ENCODE measurements at places on chromosomes 3 and 15.

DNA sequence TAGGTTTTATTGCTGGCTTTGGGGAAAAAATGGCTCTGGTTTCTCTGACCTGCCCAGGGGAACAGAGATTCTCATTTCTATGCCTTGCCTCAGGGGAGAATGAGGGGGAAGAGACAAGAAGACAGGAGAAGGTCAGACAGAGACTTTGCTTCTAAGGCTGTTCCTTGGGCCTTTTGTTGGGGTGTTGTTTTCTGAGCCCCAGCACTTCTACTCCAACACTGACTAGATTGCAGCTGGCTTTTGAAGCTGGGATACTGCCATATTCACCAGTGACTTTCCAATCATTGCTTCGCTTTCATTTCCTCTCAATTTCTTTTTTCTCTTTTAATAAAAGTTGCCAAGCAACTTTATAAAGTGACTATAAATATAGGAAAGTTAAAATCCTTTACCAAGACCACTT is 143.2 kb upstream of the ARHGEF26 start:
- DNase-seq, result no peak

- DNase-seq, result no peak
Observed at GRCh38 chr3:127954640-127955039, 39.6 kb downstream of the KBTBD12 start.

GRCh38 chr3:31648286-31648968 is 115.7 kb downstream of the STT3B start:
- no peak for DNase-seq

- no peak for DNase-seq
Observed at GRCh38 chr3:27779176-27779575, 57.1 kb upstream of the EOMES start.

DNA sequence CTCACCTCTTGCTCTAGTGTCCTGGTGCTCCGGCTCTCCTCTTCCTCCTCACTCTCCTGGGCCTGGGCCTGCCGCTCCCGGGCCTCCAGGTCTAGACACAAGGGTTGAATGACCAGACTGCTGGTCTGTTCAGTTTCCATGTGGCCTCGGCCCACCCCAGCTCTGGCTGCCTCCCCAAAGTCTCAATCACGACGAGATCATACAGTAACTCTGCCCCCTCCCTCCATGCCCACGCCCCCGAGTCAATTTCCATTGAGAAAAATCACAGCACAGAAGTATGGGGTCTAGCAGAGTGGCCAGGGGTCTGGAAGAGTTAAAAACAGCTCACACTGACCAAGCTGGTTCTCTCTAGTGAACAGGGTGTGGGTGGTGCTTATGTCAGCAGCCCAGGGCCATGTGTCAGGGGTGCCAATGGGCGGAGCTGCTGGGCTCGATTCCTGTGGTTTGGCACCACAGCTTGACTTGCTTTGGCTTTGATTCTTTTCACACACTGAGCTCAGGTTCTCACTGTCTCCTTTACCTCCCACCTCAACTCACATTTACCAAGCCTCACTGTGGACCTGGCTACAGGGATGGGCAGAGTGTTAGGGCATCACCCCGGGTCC is 6.9 kb downstream of the C15orf62 start:
- DNase-seq, result no peak

DNA sequence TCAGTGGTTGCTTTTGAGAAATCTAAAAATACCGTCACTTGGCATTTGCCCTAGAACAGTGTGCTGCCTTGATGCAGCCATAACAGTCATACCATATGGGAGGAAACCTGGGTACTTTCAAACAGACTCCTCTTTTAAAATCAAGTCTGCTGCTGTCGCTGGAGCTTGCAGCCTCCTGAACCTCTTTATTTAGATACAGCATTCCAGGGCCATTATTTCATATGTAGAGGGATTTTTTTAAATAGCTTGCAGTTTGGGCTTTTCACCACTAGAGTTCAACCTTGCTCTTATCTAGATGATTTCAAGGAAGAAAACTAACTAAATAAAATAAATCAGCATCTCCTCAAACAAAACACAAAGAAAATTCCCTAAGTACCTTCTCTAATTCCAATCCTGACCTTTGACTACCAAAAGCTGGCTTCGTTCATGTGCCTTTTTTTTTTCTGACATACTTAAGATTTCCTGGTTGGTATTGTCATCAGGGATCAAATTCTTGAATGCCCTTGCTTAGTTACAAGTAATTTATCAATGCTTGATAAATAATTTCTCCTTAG is 111.6 kb downstream of the KBTBD8 start:
- no peak for DNase-seq

DNA sequence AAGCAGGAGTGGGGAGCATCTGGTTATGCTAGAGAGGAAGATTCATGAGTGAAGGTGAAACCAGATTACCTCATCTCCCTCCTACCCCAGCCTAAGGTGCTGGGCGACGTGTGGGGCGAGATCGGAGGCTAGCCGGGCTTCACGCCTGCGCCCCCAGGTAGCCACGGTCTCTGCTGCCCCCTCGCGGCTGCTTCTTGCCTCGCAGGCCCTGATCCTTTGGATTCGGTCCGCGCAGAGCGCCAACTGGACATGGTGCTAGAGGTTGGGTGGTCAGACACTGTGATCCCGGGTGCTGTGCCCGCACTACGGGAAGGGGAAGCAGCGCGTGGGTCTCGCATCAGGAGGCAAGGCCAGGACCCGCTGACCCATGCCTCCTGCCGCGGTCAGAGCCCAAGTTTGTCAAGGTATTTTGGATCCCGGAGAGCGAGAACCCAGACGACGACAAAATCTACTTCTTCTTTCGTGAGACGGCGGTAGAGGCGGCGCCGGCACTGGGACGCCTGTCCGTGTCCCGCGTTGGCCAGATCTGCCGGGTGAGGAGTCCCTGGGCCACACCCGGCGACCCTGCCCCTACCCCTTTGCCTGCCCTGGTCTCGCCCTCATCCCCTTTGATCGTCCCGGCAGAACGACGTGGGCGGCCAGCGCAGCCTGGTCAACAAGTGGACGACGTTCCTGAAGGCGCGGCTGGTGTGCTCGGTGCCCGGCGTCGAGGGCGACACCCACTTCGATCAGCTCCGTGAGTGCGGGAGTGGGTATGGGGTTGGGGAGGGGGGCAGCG is 4.2 kb downstream of the SEMA3B start:
- peak; percentile 99 for DNase-seq

DNA sequence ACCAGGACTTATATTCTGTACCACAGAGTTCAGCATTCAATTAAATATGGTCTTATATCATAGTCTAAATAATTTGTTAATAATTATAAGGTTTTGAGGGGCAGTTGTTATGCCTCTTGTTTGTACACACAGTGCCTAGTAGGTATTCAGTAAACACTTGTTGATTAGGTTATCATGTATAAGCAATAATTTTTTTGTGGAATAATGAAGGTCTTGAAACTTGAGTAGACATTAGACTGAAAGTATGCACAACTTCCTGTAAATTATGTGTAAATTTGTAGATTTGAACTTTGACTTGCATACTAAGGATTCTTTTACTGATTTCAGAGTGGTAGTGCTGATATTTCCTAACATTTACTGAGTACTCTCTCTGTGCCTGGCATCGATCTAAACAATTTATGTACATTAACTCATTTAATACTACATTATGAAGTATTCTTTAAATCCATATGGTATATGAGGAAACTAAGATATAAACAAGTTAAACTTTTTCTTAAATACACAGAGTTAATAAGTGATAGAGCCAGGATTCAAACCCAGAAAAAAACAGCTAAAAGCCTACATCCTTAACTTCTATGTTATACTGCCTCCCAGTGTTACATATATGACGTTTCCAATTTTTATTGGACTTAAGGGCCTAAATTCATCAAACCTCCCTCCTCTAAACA is 65.1 kb downstream of the GLCE start:
- DNase-seq, result peak; percentile 17

- no peak for DNase-seq
Observed at GRCh38 chr15:34812369-34812768, 17.0 kb upstream of the ACTC1 start.

- DNase-seq, result no peak
Observed at GRCh38 chr3:63679186-63679585, 26.7 kb downstream of the SNTN start.

- no peak for DNase-seq
Observed at GRCh38 chr3:194022052-194022451, 113.9 kb upstream of the HES1 start.

GRCh38 chr3:169362868-169363267 is 300.6 kb downstream of the MECOM start:
- no peak for DNase-seq

- DNase-seq, result peak; percentile 52
Observed at GRCh38 chr15:45185903-45186770, 1.6 kb downstream of the SHF start.

Measured in H7 (cell line).